ENCODE measurements at places on chromosomes 6 and 20. TPM values are rescaled to one million over a fixed set of nuclear protein-coding genes. Genes with fewer than 3 reads are reported as not detected.

The WFDC2 gene
- total RNA-seq = 188 TPM

The VSTM2L gene
- 5.0 TPM for total RNA-seq

The SOX12 gene
- 54.8 TPM for total RNA-seq

The ERVFRD-1 gene
- total RNA-seq = not detected

The SIGLEC1 gene
- not detected for total RNA-seq

The WFDC10B gene
- total RNA-seq = not detected

The KHDC1L gene
- not detected for total RNA-seq

The NEDD9 gene
- total RNA-seq = 13.6 TPM

The CDH26 gene
- total RNA-seq = 13.4 TPM

The SIRPD gene
- total RNA-seq = not detected

The TNNC2 gene
- not detected for total RNA-seq

The C2 gene
- 0.47 TPM for total RNA-seq

The AVP gene
- not detected for total RNA-seq

- no peaks in the 10 kb centered on the region for H3K36me3 ChIP-seq
- peaks cover 10% of the 10 kb centered on the region for H3K4me1 ChIP-seq
- H3K27me3 ChIP-seq = peaks cover 23% of the 10 kb centered on the region
Observed at GRCh38 chr6:40383348-40384115, 203.6 kb downstream of the LRFN2 start.

DNA sequence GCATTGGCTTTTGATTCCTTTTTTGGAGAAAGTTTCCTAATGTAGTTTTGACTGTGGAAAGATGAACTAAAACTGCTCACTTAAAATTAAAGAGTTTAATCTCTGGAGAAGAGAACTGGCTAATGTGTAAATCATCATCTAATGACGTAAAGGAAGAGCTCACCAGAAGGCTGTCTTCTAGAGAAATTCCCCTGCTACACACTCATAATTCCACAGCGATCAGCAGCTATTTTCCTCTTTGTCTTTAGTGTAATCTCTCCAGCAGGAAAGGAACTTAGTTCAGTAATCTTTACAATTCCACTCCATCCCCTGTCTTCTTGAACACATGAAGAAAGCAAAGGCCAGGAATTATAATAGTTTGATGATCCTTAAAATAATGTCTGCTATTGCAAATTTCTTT, 15.8 kb downstream of the SPTLC3 start:
- no peak overlapping the region for H3K27ac ChIP-seq
- no peak for DNase-seq
- no peaks in the 10 kb centered on the region for H3K27me3 ChIP-seq
- peaks cover 61% of the 10 kb centered on the region for H3K36me3 ChIP-seq

DNA sequence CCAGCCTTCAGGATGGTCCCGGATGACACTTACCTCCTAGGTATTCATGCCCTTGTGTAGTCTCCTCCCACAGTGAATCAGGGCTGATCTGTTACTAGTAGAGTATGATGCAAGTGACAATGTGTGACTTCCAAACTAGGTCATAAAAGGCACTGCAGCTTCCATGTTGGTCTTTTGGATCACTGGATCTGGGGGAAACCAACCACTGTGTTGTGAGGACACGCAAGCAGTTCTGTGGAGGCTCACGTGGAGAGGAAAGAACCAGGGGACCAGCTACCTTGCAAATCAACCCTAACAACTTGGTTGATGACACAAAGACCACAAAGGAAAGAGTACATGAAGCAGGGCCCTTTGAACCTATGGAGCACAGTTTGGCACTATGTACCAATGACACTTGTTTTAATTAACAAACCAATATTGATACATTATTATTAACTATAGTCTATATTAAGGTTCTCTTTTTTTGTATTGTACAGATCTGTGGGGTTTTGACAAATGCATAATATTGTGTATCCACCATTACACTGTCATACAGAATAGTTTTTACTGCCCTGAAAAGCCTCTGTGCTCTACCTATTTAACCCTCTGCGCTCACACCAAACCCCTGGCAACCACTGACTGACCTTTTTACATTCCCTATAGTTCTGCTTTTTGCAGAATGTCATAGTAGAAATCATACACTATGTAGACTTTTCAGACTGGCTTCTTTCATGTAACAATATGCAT, 16.3 kb upstream of the SDCBP2 start:
- no peaks in the 10 kb centered on the region for H3K27me3 ChIP-seq
- peaks cover 18% of the 10 kb centered on the region for H3K36me3 ChIP-seq
- H3K4me3 ChIP-seq = no peak overlapping the region
- no peak overlapping the region for H3K27ac ChIP-seq

DNA sequence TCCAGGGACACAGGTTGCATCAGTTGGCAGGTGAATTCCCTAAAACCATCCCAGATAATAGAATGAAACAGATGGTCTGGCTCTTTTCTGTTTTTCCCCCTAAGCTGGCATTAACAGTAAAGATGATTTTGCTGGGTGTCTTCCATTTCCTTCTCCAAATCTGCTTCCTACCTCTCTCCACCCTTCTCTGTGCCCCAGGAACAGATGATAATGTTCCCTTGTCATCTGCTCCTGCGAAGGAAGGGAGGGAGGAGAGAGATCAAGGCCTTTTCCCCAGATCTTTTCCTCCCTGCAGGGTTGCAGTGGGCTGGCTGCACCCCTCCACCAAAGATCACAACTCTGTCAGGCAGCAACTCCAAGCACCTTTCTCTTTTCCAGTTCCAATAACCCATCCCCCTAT, 156.5 kb upstream of the PRDM1 start:
- no peaks in the 10 kb centered on the region for H3K4me1 ChIP-seq
- H3K4me3 ChIP-seq = no peak overlapping the region
- H3K27me3 ChIP-seq = peaks cover 3% of the 10 kb centered on the region
- H3K27ac ChIP-seq = no peak overlapping the region

DNA sequence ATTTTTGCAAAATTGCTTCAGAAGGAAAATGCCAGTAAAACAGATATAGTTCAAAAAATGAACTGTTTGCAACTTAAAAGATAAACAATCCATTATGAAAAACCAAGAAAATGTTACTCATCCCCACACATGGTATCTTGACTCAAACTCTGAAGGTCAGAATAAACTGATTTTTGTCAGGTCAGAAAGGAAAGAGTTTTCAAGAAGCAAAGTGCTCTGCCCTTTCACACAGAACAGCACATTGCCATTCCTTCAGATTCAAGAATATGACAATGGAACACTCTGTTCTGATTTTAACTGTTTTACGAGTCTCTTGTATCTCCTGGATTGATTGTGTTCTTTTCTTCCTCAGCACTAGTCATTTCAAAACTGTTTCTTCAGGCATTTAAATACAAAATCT, 33.8 kb upstream of the NT5E start:
- H3K4me3 ChIP-seq = no peak overlapping the region
- DNase-seq = no peak
- peaks cover 3% of the 10 kb centered on the region for H3K4me1 ChIP-seq
- no peak overlapping the region for H3K27ac ChIP-seq

- H3K4me1 ChIP-seq = peaks cover 18% of the 10 kb centered on the region
- no peak for DNase-seq
- H3K27ac ChIP-seq = no peak overlapping the region
- no peak overlapping the region for H3K4me3 ChIP-seq
- H3K36me3 ChIP-seq = no peaks in the 10 kb centered on the region
Observed at GRCh38 chr20:31866221-31866620, 4.1 kb downstream of the DUSP15 start.

- H3K4me1 ChIP-seq = peaks cover 6% of the 10 kb centered on the region
- H3K4me3 ChIP-seq = no peak overlapping the region
- H3K27me3 ChIP-seq = peaks cover under 1% of the 10 kb centered on the region
- peaks cover 3% of the 10 kb centered on the region for H3K36me3 ChIP-seq
- no peak overlapping the region for H3K27ac ChIP-seq
Observed at GRCh38 chr6:34362909-34363680, 29.4 kb downstream of the NUDT3 start.

GRCh38 chr6:43623880-43624785, 4.9 kb downstream of the GTPBP2 start:
- no peaks in the 10 kb centered on the region for H3K27me3 ChIP-seq
- no peak overlapping the region for H3K27ac ChIP-seq
- no peak overlapping the region for H3K4me3 ChIP-seq
- H3K36me3 ChIP-seq = peaks cover 19% of the 10 kb centered on the region
- DNase-seq = no peak
- peaks cover 10% of the 10 kb centered on the region for H3K4me1 ChIP-seq

GRCh38 chr6:32763421-32763820, at the start of gene HLA-DQB2:
TSS of gene HLA-DQB2 (minus strand) at chr6:32763532. CDS start at chr6:32763470, 62 bp downstream.
- no peaks in the 10 kb centered on the region for H3K4me1 ChIP-seq
- peaks cover 22% of the 10 kb centered on the region for H3K27me3 ChIP-seq
- H3K36me3 ChIP-seq = no peaks in the 10 kb centered on the region
- DNase-seq = no peak

GRCh38 chr20:59723108-59723500, 118.8 kb downstream of the PHACTR3 start:
- no peak for DNase-seq
- no peak overlapping the region for H3K27ac ChIP-seq
- peaks cover 5% of the 10 kb centered on the region for H3K27me3 ChIP-seq
- H3K36me3 ChIP-seq = no peaks in the 10 kb centered on the region
- H3K4me3 ChIP-seq = no peak overlapping the region

GRCh38 chr6:163828038-163828795, 413.7 kb downstream of the QKI start:
- peaks cover 2% of the 10 kb centered on the region for H3K4me1 ChIP-seq
- no peak for DNase-seq
- H3K27me3 ChIP-seq = peaks cover 8% of the 10 kb centered on the region
- no peaks in the 10 kb centered on the region for H3K36me3 ChIP-seq

DNA sequence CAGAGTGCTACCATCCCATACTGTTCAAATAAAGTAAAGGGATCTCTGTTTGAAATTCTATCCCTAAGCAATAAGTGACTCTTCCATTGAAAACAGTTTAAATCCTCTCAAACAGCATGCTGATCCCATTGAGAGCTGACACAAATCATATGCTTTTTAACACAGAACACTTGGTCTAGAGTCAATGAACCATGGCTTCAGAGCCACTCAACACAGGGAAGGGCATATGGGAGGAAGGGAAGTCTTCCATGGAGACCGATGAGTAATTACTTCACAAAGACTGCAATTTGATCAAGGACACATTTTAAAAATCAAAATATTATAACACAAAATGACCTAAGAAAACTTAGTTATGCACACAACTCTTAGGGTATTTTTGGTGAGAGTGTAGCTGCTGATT, 1073.0 kb upstream of the MAP3K7 start:
- no peak for DNase-seq
- H3K27me3 ChIP-seq = peaks cover 5% of the 10 kb centered on the region
- no peak overlapping the region for H3K27ac ChIP-seq
- no peaks in the 10 kb centered on the region for H3K4me1 ChIP-seq
- no peak overlapping the region for H3K4me3 ChIP-seq

DNA sequence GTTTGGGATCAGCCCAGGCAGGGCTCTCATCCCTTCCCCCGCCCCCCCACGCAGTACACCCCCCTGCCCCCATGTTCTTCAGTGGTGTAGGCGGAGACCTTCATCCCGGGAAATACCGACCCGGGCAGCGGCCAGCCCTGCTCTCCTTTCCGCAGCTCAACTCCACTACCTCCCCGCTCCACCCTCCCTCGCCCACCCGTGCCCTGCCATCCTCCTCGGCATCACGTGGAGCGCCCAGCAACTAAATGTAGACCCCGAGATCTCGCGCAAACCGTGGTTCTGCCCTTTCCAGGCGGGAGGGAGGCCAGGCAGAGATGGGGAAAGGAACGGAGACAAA, 1932.2 kb upstream of the DEFB115 start:
- H3K4me3 ChIP-seq = no peak overlapping the region
- DNase-seq = no peak
- H3K27me3 ChIP-seq = no peaks in the 10 kb centered on the region

GRCh38 chr6:17965397-17965796, 22.0 kb downstream of the KIF13A start:
- no peak for DNase-seq
- no peaks in the 10 kb centered on the region for H3K36me3 ChIP-seq
- no peaks in the 10 kb centered on the region for H3K27me3 ChIP-seq
- no peak overlapping the region for H3K4me3 ChIP-seq

DNA sequence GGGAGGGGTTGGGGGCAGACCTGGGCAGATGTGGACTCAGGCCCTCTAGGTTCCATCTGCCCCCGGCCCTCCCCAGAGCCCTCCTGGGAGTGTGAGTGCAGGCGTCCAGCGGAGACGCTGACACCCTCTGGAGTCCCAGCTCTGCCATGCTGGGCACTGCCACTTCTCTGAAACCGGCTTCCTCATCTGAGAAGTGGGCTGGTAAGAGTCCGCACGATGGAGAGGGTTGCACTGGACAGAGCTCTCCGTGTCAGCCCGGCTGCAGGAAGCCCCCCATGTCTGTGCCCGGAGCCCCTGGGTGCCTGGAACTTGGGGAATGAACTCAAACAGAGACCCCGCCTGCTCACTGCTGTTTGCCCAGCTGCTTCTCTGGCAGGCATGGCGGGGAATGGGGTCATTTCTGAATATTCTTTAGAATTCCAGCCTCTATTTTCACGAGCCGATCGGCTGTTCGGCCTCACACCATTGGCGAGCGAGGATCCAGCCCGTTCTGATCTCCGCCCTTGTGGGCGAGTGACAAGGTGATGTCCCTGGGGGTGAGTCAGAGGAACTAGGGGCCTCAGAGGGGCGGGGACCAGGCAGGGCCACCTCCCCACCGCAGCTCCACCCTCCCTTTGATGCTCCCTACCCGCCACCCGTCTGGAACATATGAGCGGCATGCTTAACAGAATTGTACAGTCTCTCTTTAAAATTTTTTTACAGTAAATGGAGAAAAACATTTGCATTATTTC, 47.8 kb upstream of the GATA5 start:
- no peak overlapping the region for H3K27ac ChIP-seq
- no peak overlapping the region for H3K4me3 ChIP-seq
- no peaks in the 10 kb centered on the region for H3K4me1 ChIP-seq
- H3K36me3 ChIP-seq = no peaks in the 10 kb centered on the region
- peaks cover 5% of the 10 kb centered on the region for H3K27me3 ChIP-seq

- H3K27me3 ChIP-seq = peaks cover 6% of the 10 kb centered on the region
- no peak overlapping the region for H3K27ac ChIP-seq
- no peak overlapping the region for H3K4me3 ChIP-seq
- no peaks in the 10 kb centered on the region for H3K36me3 ChIP-seq
- no peaks in the 10 kb centered on the region for H3K4me1 ChIP-seq
- no peak for DNase-seq
Observed at GRCh38 chr6:169291646-169292337, 38.1 kb upstream of the THBS2 start.

All from progenitor cell of endocrine pancreas (in vitro differentiated cells).